ENCODE measurements at places on chromosomes 3 and 15.

DNA sequence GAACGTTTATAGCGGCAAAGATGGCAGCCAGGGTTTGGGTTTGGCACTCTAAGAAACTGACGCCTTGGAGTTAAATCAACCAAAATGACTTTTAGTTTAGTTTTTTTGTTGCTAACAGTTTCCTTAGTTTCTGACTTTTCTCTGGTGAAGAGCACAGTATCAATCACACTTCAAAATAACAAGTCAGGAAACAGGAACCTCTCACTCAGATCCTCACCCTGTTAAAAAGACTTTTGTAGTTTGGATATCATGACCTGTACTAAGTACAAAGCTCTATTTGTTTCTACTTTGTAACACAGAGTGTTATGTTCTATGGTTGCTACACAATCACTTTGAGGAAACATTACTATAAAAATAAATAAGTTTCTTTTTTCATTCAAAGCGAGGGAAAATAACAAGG, 51.1 kb downstream of the ATP10A start:
- DNase-seq = no peak

- no peak for DNase-seq
Observed at GRCh38 chr3:14680716-14681115, 5.8 kb downstream of the C3orf20 start.

DNA sequence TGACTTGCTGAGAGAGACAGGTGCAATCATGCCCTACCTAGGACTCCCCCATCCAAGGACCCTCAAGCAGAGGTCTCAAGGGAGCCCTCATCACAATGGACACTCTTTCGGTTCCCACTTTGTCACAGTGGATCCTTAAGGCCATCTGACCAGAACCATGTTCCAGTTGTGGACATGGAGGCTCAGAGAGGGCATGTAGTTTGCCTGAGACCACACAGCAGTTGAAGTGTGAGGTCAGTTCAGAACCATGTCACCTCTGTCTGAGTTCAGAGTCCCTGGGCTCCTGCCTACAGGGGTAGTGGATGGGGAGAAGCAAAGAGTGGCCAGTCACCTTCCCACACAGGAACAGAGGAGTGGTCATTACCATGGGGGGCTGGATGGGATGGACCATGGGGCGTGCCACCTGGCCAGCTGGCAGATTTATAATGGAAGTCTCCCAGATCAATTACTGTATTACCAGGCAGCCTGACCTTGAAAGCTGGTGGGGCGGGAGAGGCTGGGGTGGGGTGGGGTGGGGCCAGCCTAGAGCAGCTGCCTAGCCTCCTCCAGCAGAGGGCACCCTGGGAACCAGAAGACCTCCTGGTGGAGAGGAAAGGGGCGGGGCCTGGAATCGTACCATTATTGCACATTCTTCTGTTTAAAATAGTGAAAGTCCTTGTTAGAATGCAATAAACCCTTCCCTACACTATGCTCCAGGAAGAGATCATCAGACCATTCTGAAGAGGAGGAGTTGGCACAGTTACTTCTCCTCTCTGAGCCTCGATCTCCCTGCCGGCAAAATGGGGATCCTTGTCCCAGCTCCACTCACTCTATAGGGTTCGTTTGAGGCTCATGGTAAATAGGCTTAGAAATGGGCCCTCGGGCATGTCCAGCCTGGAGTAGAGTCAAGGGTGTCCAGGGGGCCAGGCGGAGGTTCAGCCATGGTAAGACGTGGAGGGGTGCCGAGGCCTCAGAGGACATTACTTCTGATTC, 26.9 kb upstream of the LINGO1 start:
- DNase-seq = peak; percentile 39

GRCh38 chr3:160709477-160710182, 32.7 kb downstream of the ARL14 start:
- DNase-seq = no peak

Data from NCI-H187 (cell line).